Posterior vena cava (tissue), 2 donors: ENCODE measurements at places on chromosomes 2 and 18. TPM values are rescaled to one million over a fixed set of nuclear protein-coding genes. Genes with fewer than 3 reads are reported as not detected.
A peak's percentile ranks its signal among the peaks of the same experiment; 100 is the strongest.

Gene DSC2
- total RNA-seq = 4.2 TPM

Gene CCDC121
- total RNA-seq = 3.3 TPM

Gene SP140L
- 10.1 TPM for total RNA-seq

Gene AGFG1
- total RNA-seq = 85.5 TPM

Gene DNER
- 0.67 TPM for total RNA-seq

Gene ABI2
- 44.6 TPM for total RNA-seq

Gene CXCR2
- total RNA-seq = 2.0 TPM

GRCh38 chr18:79857082-79857671, 59.4 kb downstream of the KCNG2 start:
- DNase-seq = peak; percentile 22

DNA sequence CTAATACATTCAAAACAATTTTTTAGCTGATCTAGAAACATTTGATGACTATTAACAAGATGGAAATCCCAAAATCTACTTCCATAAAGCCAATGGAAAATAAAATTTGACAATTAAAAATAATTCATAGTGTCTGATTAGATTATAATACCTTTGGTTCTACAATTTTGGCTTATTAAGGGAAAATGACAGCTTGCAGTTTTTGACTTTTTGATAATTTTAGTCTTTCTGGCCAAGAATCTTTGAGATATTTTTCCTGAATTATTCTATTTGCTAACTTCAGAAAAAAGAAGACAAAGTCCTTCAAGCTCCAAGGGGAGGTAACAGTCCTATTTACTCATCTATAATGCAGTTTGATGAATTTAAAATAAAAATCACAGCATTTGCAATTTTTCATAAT, 39.6 kb downstream of the MSH6 start:
- DNase-seq = no peak

DNA sequence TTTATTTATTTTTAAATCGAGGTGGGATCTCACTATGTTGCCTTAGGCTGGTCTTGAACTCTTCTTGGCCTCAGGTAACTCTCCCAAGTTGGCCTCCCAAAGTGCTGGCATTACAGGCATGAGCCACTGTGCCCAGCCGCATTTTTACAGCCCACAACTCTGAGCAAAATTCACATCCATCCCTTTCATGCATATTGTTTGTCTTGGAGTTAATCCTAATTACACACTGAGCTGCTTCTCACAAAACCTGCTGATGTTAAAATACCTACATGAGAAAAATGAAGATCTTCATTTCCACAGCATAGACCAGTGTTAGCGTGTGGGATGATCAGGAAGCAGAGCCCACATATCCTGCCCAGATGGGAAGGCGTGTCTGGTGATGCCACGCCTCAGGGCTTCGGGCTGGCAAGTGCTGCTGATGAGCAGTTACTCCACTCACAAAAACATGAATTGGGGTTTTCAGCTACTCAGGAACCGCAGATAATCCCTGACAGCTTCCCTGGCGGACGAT, 14.6 kb downstream of the ITGB1BP1 start:
- DNase-seq = no peak

DNA sequence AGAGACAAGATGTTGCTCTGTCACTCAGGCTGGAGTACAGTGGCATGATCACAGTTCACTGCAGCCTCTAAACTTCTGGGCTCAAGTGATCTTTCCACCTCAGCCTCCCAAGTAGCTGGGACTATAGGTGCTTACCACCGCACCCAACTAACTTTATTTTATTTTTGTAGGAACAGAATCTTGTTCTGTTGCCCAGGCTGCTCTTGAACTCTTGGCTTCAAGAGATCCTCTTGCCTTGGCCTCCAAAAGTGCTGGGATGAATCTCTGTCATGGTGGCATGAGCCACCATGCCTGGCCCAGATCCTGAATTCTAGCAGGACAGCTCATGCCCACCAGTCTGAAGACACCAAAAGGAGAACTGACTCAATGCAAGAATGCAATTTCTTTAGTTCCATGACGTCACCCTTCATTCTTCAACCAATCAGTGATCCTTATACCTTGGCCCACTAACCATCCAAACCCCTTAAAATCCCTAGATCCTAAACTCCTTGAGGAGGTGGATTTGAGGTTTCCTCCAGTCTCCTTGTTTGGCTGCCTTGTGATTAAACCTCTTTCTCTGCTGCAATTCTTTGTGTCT, 25.6 kb upstream of the CXXC1 start:
- DNase-seq = no peak

DNA sequence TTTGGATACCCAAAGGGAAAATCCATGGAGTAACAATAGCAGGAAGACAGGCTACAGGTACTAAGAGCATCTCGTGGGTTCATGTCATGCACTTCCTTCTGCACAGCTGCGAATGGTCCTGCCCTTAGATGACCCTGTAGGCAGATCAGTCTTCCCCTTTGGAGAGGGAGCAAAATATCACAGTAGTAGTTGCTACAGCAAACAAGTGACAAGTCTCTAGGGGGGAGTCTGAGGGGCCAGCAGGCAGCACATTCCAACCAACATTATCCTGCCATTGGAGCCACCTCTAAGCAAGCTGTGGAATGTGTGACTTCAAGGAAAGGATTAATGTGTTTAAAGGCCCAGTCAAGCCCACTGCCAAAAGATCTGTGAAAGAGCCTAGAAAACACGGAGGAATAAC, 273.2 kb upstream of the PARD3B start:
- DNase-seq = no peak

GRCh38 chr18:34467058-34467457, 242.3 kb upstream of the NOL4 start:
- no peak for DNase-seq

- no peak for DNase-seq
Observed at GRCh38 chr2:143617803-143618415, 488.7 kb downstream of the ARHGAP15 start.

DNA sequence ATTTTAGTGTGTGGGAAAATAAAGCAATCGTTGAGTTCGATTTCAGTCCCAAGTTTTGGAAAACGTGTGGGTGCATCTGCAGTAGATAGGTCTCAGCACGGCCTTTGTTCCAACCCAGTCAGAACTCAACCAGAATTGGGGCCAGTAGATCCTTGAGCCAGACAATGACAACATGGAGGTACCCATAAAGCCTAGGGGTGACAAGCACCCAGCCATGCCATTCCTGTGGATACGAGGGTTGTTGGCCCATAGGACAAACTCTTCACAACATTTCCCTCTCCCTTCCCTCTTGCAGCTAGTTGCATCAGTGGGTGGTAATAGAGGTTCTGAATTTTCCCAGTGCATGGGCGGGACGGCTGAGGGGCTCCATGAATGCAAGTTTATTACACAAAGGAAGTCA, 60.1 kb downstream of the ST3GAL5 start:
- DNase-seq = no peak

DNA sequence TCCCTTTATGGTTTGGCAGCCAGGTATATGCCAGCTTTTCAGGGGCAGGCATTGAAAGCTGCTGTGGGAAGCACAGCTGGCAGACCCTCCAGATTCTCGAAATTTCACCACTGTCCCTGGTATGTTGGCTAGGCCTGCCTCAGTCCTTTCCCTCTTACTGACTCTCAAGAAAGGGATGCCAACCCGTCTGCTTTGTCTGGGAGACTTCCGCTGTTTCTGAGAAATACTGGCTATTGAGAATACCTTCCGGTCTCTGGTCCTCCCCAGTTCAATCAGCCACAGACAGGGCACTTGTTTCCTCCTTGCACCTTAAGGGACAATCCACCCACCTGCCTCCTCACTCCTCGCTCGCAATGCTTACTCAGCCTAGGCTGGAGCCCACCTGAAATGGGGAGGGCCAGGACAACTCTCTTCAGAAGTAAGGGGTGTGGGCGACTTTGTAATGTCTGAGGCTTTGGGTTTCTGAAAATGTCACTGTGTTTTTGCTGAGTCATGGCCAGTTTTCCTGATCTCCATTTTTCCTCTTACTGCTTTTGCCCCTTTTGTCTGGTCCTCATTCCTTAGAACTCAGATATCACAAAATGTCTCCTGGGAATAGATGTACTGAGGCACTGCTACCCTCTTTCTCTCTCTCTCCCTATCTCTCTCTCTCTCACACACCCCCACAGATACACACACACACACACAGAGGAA, 571.1 kb downstream of the TNS1 start:
- DNase-seq = no peak

- DNase-seq = no peak
Observed at GRCh38 chr2:11437602-11438001, 28.4 kb downstream of the E2F6 start.

DNA sequence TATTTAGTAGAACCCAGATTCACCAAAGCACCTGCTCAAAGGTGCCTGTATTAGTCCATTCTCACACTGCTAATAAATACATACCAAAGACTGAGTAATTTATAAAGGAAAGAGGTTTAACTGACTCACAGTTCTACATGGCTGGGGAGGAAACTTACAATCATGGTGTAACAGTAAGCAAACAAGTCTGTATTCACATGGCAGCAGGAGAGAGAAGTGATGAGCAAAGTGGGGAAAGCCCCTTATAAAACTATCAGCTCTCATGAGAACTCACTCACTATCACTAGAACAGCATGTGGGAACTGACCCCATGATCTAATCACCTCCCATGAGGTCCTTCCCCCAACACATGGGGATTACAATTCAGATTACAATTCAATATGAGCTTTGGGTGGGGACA, 28.0 kb upstream of the DDX18 start:
- DNase-seq = no peak

DNA sequence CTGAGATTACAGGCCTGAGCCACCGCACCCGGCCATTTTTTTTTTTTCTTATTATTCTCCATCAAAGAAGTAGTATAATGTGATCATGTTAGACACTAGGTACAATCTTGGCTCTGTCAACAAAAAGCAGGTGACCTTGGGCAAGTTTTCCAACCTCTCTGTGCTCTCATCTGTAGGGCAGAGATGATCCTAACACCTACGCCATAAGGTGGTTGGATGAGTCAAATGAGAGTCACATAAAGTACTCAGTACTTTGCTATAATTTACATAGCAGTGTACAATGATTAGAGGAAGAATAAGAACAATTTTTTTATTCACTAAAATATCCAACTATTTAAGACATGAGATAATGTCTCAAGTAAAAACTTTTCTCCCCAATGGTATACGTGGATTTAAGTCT, 128.6 kb downstream of the TGIF1 start:
- DNase-seq = no peak

- no peak for DNase-seq
Observed at GRCh38 chr2:64627860-64628841, 25.6 kb downstream of the SERTAD2 start.

DNA sequence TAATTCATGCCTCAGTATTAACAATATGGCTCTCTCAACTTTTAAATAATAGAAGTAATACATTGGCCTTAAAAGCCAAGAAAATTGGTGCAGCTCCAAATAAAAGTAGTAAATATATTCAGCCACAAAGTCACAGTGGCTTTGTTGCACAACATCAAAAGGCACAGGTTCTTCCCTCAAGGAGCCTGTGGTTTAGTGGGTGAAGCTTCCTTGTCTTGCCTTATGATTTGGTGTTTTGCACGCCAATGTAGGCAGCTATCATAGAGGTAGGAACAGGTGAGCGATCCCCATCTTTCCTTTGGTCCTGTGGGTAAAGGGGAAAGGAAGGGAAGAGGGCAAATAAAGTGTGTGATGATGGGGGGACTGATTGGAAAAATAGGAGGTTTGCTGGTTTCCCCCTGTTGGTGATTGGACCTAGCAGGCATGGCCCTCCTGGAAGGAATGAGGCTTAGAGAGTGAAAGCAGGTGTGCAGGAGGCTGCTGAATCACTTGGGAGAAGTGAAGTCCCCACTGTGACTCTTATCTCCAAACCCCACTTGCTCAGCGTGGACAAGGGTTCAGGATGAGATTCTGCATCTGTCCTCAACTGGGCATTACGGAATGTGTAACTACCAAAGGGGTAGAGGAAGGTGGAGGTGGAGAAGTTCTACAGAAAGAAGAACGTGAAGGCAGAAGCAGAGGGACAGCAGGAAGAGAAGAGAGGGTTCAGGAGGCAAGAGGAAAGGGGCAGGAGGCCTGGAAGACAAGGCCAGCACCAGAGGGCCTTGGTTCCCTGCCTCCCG, 20.1 kb upstream of the TNP1 start:
- DNase-seq = no peak

GRCh38 chr18:13175266-13175665, 43.3 kb upstream of the LDLRAD4 start:
- no peak for DNase-seq

DNA sequence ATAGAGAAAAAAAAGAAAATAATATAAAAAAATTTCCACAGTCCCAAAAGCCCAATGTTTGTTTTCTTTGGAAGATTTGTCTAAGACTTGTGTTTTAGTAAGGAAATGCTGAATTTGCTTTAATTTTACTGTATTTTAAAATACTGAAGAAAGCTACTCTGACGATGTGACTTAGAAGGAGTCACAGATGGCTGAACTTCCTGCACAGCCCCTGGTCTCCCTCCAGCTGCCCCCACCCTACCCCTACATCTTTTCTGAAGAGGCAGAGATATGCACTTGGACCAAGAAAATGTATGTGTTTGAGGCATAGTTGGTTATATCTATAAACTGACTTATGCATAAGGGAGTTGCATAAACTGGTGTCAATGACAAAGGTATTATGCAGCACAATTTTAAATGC, 172.3 kb downstream of the CDH2 start:
- no peak for DNase-seq

GRCh38 chr2:119249311-119249710, 25.7 kb downstream of the STEAP3 start:
- no peak for DNase-seq

GRCh38 chr18:49608366-49609255, 46.8 kb downstream of the LIPG start:
- no peak for DNase-seq

- DNase-seq = no peak
Observed at GRCh38 chr2:238974501-238975166, 126.7 kb downstream of the TWIST2 start.

DNA sequence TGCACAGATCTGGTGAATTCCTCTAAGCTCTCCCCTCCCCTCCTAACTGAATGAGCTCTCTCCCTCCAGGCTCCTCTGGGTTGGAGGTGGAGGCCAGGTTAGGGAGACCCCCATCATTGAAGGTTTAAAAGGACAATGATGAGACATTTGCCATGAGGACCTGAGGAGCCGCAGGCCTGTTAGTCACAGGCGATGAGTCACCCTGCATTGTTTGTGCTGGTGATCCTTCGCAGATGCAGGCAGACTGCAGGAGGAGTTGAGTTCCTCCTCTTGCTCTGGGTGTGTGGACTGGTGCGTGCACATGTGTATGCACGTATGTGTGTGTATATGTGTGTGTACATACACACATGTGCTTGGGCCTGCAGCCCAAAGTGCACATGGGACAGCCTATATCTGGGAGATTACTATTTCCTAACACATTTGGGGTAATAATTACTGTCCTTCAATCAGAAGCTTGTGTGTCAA, 42.0 kb downstream of the MCFD2 start:
- peak; percentile 90 for DNase-seq

GRCh38 chr2:149101818-149102217, 63.3 kb downstream of the LYPD6B start:
- no peak for DNase-seq

DNA sequence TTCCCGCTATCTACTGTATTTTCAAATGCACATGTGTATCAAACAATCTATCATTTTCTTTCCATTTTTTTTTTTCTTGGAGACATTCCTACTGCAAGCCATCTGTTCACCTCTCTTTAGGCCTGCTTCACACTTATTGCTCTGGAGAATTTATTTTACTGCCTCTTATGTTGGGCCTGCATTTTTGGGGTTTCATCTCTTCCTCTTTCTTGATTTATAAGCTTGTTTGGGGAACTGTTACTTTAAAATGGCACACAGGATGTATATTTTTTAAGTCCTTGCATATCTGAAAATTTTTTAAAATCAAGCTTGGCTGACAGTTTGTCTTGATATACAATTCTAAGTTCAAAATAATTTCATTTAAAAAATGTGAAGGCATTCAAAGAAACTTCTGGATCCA, 3.5 kb upstream of the RAB27B start:
- DNase-seq = no peak
